Left cardiac atrium (tissue), 4 donors: ENCODE measurements at places on chromosomes 2 and 18. TPM values are rescaled to one million over a fixed set of nuclear protein-coding genes. Genes with fewer than 3 reads are reported as not detected.

- DNase-seq, result peak; percentile 65
Measured at GRCh38 chr2:96839293-96839874, 4.4 kb downstream of the ANKRD23 start.

DNA sequence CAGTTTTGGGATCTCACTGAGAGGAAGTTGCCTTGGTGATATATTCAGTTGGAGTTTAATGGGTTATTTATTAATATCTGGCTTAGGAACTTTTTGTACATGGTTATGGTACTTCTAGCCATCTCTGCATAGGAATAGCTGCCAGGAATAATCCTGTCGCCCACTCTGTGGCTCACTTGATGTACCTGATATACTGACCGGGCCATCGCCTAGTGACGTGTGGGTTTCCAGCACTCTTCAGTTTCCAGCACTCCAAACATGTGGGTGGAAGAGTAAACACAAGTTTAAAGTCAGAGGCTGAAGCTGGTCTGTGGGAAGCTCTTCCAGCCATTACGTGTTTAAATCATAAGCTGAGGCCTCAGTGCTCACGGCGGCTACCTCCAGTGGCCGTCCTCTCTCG, 44.3 kb upstream of the AGAP1 start:
- no peak for DNase-seq

- no peak for DNase-seq
Measured at GRCh38 chr18:5961828-5962150, 66.5 kb upstream of the TMEM200C start.

Gene NEU4
- total RNA-seq, result 0.38 TPM

Gene STPG4
- total RNA-seq, result not detected

Gene GCKR
- 1.2 TPM for total RNA-seq

DNA sequence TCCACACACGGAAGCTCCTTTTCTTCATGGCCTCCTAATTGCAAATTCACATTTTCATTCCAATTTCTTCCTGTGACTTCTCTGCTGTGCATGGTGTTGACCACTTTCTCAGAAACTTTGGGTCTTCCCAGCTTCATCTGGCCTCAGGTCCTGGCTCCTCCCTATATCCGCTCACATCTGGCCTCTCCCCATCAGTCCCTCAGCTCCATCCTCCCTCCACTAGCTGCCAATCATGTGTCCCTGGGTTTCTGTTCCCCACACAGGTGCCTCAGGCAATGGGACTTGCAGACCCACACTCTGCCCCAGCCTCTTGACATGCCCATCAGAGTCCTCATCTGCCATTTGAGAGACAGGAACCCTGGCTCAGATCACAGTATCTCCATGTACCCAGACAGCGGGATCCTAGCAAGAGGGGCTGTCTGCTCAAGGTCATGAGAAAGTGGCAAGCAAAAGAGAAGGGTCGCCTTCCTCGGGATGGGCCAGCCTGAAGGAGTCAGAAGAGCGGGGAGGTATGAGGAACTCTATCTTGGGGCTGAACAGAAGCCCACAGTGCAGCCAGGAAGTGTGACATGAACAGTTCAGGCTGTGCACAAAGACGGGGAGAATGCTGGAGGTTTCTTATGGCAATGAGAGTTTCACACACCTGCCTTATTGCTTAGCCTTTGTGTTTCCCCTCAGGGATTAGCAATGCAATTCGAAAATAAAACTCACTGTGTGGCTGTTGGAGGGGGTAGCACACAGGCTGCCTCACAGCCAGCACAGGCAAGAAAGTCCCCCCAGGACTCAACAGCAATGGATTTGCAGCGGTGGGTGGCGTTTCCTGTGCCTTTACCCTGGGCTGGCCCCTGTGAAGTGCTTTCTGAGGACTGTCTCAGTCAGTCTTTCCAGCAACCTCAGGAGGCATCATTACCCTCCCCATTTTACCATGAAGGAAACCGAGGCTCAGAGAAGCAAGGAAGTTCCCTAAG, 69.5 kb downstream of the COPS8 start:
- DNase-seq, result no peak

GRCh38 chr2:62306751-62307468, 111.0 kb downstream of the B3GNT2 start:
- DNase-seq, result no peak

DNA sequence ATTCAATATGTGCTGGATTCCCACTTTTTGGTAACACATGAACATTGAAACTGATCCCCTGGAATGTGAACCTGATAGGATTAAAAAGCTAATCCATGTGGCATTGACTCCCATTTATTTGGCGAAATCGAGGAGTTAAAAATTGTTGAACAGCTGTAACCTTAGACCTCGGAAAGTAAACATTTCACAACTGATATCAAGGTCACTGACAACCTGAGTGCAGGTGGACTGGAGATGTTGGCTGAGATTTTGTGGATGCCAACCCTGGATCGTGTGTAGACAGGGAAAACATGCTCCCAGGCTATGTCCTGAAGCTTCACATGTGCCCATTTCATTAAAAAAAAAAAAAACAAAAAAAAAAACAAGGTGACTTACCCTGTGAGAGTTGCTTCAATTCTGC, 204.8 kb downstream of the SETBP1 start:
- DNase-seq, result no peak
